Activated CD8-positive, alpha-beta memory T cell treated with anti-CD3 and anti-CD28 coated beads, Interleukin-2, amount 50 U/mL, for 48 hours (primary cell): ENCODE measurements at places on chromosomes 1 and 21.

GRCh38 chr21:17514124-17514845 is 1.4 kb downstream of the CXADR start:
- no peak for DNase-seq

DNA sequence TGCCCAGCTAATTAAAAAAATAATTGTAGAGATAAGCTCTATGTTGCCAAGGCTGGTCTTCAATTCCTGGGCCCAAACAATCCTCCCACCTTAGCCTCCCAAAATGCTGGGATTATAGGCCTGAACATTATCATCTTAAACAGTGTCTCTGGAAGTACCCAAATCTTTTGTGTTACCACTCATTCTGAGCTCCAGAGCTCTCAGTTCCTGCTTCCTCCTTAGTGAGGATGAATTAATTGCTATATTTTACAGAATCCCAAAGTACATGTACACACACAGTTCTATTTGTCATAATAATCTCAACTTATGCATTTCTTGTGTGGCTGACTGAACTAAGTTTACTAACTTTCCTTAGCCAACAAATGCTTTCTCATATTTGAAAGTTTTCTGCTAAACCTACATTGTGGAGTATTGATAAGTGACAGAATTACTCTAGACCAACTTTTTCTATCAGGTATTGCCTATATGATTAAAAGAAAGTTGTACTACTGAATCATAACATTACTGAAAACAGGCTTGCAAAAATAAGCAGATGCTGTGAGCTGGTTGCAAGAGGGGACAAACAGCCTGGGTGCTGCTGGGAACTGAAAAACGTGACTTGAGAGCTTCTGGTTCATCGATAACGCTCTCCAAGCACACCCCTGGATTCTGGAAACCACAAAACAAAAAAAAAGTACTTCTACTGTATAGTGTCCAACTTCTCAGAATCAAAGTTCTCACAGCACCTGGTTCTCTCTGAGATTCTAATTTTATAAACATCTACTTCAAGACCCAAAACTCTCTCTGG is 15.3 kb downstream of the VAV3 start:
- DNase-seq = no peak

GRCh38 chr1:184915463-184916090 is 58.7 kb downstream of the NIBAN1 start:
- DNase-seq = no peak

GRCh38 chr1:7084232-7084894 is 299.1 kb downstream of the CAMTA1 start:
- DNase-seq = no peak

- DNase-seq = no peak
Observed at GRCh38 chr1:153534226-153534924, 1.4 kb downstream of the S100A6 start.

DNA sequence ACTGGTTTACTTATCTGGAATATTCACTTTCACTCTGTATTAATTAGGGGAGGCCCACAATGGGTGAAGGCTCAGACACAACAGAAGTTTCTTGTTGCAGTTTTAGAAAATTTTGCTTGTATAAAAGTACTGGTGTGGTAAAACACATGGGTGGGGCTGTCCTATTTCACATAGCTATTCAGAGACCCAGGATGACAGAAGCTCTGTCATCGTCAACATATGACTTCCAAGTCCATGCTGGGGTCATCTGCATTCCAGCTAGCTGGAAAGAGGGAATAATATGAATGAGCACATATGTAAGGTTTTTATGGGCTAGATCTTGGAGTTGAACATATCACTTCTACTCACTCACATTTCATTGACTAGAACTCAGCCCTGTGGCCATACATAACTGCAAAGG is 166.4 kb upstream of the KCTD3 start:
- no peak for DNase-seq

GRCh38 chr1:222798116-222798515 is 16.7 kb upstream of the DISP1 start:
- DNase-seq = no peak

GRCh38 chr1:146032631-146033219 is 11.2 kb upstream of the HJV start:
- no peak for DNase-seq

DNA sequence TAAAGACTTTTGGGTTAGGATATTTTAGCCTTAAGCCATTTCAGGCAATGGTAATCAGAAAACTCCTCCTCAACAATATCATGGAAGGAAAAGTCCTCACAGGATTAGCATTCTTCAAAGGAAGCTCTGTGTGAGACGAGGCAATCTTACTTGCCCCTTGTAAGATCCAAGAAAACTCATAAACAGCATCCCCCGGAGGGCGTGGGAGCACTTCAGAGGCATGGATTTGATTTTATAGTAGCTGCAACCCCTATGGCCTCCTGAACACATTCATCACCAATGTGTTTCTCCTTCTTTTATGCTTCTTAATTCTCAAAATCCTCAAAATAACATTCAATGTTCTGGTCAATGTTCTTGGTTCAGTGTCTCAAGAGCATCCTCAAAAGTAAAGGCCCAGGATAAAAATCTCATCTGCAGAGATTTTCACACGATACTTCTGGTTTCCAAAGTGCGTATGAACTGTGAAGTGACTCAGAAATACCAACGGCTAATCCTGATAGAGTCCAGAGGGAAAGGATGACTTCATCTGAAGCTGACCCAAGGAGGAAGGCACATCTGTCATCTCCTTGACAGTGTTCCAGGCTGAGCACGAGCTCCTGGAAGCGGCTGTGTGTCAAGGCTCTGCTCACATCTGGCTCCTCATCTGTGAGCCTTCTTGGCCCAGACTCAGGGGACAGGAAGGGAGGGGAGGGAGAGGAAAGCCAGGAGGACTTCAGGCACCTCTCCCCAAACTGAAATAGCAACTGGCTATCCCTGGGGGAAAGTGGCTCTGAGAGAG is 49.3 kb upstream of the PSEN2 start:
- no peak for DNase-seq

GRCh38 chr21:41817228-41817627 is 50.4 kb upstream of the RIPK4 start:
- DNase-seq = no peak

DNA sequence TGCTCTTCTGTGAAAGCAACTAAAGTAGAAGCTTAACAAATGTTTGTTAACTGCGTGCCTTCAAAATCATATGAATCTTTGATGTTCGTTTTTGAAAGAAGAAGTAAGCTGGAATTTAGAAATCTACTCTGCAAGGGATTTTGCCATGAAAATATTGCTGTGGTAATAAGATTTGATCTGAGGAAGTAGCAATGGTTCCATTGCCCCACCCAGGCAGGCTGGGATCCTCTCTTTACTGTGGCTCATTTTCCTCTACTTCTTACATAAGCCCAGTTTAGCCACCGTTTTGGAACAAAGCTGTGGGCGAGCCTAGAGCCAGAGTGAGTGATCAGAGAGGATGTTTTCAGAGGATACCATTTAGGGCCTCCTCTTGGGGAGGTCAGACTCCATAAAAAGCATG is 20.3 kb upstream of the PTGFRN start:
- no peak for DNase-seq
